ENCODE measurements at places on chromosomes 5 and 9.

DNA sequence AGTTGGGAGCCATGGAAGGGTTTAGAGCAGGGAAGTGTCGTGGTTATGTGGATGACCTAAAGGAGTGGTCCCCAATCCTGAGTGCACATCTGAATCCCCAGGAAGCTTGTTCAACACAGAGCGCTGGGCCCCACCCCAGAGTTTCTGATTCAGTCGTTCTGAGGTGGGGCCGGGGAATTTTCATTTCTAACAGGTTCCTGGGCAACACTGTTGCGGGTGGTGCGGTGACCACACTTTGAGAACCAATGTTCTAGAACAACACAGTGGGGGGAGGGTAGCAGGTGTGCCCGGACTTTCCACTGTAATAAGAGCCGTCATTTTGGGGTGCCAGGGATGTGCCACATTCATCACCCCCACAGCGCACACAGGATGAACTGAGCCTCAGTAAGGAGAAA is 39.3 kb downstream of the DUSP1 start:
- ATAC-seq = no peak

DNA sequence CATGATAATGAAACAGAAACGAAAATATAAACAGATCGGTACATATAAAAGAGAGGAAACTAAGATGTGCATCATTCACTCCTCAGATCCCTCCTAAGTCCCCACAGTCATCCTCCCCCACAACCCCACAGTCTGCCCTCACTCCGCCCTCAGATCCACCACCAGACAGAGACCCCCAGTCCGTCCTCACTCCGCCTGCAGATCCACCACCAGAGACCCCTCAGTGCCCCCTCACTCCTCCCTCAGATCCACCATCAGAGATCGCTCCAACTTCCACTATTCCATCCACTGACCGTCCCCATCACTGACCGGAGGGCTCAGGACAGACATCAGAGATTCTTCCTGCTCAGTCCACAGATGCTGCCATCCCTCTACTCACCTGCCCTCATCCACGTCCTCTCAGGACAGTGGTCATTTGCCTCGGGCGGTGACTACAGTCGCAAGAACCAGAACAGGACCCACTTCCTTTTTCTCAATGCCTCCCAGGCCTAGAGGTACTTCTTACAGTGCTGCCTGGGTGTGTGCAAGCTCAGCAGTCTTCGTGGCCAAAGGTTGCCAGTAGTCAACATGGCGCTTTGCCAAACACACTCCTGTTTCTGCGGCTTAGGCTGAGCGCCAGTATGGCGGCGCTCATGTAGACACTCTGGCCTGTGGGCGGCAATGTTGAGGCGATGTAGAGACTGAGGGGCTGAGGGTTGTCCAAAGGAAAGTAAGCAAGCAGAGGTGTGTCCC is 8.3 kb upstream of the SPATA31C1 start:
- no peak for ATAC-seq

GRCh38 chr9:32455738-32456137 is 70.3 kb downstream of the RIGI start:
- no peak for ATAC-seq

DNA sequence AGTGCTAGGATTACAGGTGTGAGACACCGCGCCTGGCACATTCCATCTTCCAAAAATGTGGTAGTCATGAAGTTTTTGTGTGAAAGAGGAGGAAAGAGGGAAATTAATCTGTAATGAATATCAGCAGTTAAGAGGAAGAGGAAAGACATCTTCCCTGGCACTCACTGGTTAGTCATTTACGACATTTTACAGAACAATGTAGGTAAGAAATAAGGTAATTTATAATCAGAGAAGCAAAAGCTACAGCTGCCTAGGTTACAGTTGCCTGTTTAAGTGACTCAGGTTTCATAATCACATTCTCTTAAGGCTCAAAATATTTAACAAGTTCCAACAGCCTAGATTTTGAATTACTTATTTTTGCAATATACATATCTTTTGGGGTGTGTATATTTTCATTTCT is 26.9 kb downstream of the CNOT6 start:
- ATAC-seq = no peak

GRCh38 chr9:111896942-111897600 is 457 bp downstream of the UGCG start:
- peak; percentile 33 for ATAC-seq

DNA sequence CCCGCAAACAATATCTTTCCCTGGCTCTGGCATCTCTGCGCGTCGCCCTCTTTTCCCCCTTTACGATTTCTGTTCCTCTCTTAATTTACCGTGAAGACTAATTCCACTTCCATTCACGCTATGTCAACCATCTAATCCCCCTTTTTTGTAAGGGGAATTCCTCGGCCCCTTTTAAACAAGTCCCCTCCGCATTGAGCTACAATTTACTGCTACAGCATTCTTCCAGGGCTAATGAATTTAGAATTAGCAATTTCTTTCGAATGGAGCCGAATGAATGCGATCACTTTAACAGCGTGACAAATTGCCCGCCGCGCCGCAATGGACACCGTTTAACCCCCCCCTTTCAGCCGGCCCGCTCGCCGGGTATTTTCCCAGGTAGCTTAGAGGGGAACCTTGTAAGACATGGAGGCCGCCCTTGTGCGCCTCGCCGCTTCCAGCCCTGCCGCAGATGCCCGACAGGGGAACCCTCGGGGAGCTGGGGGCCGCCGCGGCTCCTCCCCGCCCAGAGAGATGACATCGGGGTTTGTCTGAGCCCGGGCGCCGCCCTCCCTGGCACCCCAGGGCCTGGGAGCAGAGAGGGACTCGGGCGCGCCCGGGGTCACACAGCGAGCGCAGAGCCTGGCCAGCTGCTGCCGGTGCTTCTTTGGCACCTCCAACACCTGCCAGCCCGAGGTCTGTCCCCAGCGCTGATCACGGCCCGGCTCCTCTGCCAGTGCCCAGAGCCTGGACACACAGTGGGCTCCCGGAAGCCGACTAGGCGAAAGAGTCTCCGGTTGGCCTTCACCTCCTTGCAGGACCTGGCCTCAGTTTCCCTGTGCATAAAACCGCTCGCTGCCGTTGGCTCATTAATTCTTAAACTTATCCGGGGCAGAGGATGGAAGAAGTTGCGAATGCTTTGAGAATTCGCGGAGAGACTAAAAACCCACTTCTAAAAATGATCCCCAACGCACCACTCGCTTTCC is 1.3 kb downstream of the PRDM12 start:
- ATAC-seq = no peak

DNA sequence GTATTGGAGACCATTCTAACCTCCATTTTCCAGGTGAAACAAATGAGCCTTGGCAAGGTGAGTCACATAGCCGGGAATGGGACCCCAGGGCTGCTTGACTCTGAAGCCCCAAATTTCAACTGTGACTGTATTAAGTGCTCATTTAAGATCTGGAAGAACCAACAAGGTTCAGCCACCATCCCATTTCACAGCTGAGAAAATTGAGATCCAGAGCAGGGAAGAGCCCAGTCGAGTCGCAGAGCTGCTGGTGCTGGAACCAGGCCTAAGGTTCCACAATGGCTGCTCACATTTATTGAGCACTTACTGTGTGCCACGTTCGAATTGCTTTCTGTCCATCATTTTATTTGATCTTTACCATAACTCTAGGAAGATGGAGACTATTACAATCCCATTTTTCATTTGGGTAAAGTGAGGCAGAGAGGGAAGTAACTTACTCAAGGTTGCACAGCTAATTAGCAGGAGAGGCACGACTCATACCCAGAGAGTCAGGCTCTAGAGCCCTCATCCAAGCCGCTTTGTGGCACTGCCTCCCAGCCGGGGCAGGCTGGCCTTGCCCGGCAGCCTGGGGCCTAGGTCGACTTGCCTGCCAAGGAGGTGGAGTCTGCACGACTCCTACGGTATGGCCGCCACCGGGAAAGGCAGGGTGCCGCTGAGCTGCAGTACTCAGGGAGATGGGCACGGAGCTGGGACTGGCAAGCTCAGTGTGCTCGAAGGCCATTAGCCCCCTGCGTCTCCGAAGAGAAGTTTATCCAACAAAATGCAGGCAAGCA is 4.3 kb upstream of the NTNG2 start:
- no peak for ATAC-seq

GRCh38 chr5:610744-611730 is 1.1 kb upstream of the CEP72 start:
- no peak for ATAC-seq

- ATAC-seq = no peak
Observed at GRCh38 chr5:55903121-55903701, 52.1 kb downstream of the IL31RA start.

DNA sequence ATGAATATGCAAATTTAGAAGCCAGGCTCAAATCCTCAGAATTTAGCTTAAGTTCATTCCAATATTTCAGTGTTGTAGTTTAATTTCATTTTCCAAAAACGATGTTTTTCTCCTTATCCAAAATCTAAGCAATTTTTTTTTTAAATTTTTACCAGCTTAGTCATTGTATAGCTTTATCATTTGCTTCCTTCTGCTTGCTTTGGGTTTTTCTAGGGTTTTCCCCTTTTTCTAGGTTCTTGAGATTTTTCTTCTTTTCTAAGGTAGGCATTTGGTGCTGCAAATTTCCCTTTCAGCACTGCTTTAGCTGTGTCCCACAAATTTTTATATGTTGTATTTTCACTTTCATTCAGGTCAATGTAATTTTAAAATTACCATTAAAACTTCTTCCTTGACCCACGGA is 34.4 kb upstream of the CCDC112 start:
- ATAC-seq = no peak

GRCh38 chr5:38165435-38165834 is 92.9 kb upstream of the EGFLAM start:
- no peak for ATAC-seq

GRCh38 chr5:1471240-1471853 is 26.1 kb upstream of the SLC6A3 start:
- no peak for ATAC-seq

- no peak for ATAC-seq
Observed at GRCh38 chr5:84086511-84086910, 298.2 kb downstream of the EDIL3 start.

GRCh38 chr9:33795281-33795680 is at the start of gene PRSS3:
Gene PRSS3 (plus strand): TSS chr9:33795561. CDS start chr9:33795574, 13 bp downstream.
- ATAC-seq = no peak

DNA sequence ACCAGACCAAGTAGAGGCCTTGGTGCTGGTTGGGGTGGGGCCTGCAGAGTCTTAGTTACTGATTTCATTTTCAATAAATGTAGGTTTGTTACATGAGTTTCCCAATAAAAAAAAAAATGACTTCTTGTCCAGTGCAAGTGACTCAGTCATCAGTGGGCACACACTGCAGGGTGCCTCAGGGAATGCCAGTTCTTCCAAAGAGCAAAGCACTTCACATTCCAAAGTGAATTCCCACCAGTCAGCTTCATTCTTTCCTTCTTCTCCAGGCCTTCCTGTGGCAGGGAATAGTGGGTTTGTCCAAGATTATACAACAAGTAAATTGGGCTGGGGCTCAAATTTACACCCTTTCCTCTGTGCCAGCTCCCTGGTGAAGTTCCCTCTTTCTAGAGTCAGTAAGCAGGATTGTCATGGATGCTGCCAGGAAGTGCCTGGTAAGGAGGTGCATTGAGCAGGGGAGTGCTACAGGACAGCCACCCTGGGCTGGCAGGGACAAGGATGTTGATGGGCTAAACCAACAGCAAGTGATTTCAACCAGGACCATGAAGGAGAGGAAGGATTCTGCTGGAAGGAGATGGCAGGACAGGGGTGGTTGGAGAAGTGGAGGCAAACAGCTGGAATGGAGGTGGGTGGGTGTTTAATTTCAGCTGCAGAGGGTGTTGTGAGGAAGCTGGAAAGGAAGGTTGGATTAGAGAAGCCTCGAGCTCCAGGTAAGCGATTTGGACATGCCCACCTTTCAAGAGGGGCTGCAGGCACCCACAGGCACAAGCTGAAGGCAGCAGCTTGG is 3.7 kb upstream of the B4GALT7 start:
- no peak for ATAC-seq

- ATAC-seq = no peak
Observed at GRCh38 chr5:111628901-111629300, 116.6 kb upstream of the STARD4 start.

DNA sequence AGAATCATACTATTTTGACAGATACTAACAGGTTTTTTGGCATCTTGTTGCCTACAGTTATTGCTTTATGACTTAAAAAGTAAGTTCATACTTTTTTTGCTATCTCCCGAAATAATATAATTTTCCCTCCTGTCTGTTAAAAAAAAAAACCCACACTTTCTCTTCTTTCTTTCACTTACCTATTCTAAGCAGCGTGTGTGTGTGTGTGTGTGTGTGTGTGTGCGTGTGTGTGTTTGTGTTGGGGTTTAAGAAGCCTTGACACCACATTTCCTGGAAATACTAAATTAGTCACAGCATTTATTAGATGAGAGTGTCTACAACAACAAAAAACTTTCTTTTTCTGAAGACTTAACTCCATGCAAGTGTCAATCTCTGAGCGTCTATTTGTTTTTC is 12.4 kb downstream of the TNFAIP8 start:
- no peak for ATAC-seq

- peak; percentile 61 for ATAC-seq
Observed at GRCh38 chr9:134099123-134099761, 31.4 kb upstream of the BRD3 start.

GRCh38 chr5:176820937-176821336 is 10.6 kb downstream of the UNC5A start:
- ATAC-seq = no peak

DNA sequence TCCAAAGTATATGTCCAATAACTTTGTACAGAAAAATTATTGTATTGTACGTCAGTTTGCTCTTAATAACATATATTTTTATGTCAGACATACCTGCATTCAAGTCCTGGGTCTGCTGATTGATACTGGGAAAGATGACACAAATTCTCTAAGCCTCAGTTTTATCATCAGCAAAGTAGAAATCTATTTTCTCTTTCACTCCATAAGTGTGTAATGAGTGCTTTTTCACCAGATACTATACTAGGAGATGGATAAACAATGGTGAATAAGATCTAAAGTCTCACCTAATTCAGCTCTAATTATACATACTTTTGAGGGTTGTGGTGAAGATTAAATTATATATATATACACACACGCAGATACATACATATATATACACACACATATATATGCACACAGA is 12.3 kb downstream of the PPP2R2B start:
- ATAC-seq = no peak
